ENCODE measurements at places on chromosomes 13 and 19. TPM values are rescaled to one million over a fixed set of nuclear protein-coding genes. Genes with fewer than 3 reads are reported as not detected.

The PNMA8C gene
- polyA plus RNA-seq: 1.3 TPM

DNA sequence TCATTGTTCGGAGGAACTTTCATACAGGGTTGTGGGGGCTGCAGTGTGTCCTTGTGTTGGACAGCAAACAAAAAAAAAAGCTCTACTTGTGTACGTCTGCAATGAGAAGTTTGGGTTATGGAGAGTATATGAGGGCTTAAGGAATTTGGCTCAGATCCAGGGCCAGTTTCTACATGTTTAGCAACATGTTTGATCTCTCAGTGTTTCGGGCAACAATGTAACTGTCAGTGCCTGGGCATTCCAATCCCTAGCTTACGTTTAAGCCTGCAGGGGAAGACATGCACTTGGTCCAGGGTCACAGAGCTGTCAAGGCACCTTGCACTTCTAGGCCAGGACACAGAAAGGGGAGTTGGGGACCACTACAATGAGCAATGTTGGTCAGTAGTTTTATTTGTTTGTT lies 13.9 kb downstream of the ZNF543 start:
- H3K27me3 ChIP-seq: no peaks in the 10 kb centered on the region
- no peak overlapping the region for H3K27ac ChIP-seq
- DNase-seq: no peak
- H3K36me3 ChIP-seq: peaks cover 10% of the 10 kb centered on the region

GRCh38 chr13:49774376-49775005 lies 18.0 kb downstream of the KPNA3 start:
- DNase-seq: no peak
- no peak overlapping the region for H3K27ac ChIP-seq
- no peaks in the 10 kb centered on the region for H3K36me3 ChIP-seq
- no peaks in the 10 kb centered on the region for H3K27me3 ChIP-seq
- H3K4me3 ChIP-seq: no peak overlapping the region

DNA sequence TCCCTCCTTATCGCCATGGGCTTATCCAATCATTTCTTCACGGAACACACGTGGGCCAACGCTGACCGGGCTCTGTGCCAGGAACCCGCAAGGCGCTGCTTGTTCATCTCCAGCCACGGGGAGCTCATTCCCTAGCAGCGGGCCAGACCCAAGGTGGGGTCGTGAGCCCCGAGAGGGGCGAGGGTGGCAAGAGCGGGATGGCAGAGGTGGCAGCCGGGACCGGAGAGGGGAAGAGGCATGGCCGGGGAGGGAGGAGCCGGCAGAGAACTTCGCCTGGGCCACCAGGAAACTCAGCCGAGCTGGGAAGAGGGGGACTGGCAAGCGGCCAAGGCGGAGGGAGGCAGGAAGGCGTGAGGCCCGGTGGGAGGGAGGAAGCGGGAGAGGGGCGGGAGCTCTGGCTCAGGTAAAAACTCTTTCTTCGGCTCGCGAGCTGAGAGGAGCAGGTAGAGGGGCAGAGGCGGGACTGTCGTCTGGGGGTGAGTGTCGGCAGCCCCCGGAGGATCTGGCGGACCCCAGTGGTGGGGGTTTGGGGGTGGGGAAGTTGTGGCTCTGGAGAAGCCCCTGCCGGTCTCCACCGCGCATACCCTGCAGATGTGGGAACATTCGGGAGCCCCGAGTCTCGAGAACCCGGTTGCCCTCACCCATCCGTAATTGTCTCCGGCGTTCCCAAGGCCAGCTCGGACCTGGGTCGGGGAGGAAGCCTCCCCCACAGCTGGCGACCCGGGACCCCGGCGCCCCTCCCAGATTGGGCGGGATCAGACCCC lies at the start of gene B3GNT3:
B3GNT3 (plus strand) TSS at position 408 of the 764 bp plus-strand sequence. CDS start 12,670 bp downstream, outside the sequence.
- H3K27ac ChIP-seq: no peak within 1 kb of the TSS
- peaks cover 13% of the 10 kb centered on the region for H3K27me3 ChIP-seq
- no peaks in the 10 kb centered on the region for H3K36me3 ChIP-seq
- H3K4me3 ChIP-seq: no peak within 1 kb of the TSS
- DNase-seq: no peak

GRCh38 chr13:49606747-49607648 lies 21.3 kb upstream of the ARL11 start:
- no peaks in the 10 kb centered on the region for H3K27me3 ChIP-seq
- DNase-seq: peak; percentile 75
- H3K4me3 ChIP-seq: peak overlapping the region; percentile 25
- H3K27ac ChIP-seq: 0 out of 2 replicates have a peak overlapping the region, but pooled peaks have one; percentile 6
- H3K4me1 ChIP-seq: no peaks in the 10 kb centered on the region

DNA sequence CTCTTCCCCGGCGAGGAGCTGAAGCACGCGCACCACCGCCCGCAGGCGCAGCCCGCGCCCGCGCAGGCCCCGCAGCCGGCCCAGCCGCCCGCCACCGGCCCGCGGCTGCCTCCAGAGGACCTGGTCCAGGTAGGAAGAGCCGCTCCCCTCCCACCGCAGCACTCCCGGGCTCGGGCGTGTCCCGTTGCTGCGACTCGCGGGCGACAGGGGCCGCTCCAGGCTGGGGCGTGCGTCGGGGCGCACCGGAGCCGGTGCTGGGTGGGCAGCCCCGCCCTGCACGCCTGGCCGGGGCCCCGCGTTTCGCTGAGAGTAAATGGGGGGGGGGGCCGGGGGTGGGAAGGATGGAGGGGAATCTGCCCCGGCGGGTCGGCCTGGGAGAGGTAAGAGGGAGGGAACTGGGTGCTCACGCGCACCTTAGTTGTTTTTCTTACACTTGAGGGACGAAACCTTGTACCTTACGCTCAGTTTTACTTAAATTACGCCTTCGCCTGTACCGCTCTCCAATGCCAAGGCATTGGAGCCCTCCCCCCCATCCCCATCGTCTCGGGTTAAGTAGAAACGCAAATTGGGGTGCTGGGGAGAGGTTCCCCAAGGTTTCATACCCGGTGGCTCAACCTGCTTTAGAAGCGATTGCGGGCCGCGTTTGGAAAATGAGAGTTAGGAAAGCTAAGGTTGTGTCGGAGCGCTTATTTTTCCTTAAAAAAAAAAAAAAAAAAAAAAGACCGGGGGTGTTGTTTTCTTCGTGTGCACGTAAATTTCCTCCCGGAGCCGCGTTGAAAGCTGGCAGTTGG lies 850 bp downstream of the KLF5 start:
- no peak for DNase-seq
- H3K27ac ChIP-seq: no peak overlapping the region
- peaks cover 10% of the 10 kb centered on the region for H3K4me1 ChIP-seq
- H3K4me3 ChIP-seq: peak overlapping the region; percentile 76
- no peaks in the 10 kb centered on the region for H3K36me3 ChIP-seq

The RDH8 gene
- polyA plus RNA-seq: not detected

The ZNF728 gene
- polyA plus RNA-seq: not detected

GRCh38 chr19:9673912-9674662 lies 813 bp downstream of the ZNF562 start:
- H3K27ac ChIP-seq: peak overlapping the region; percentile 72
- H3K27me3 ChIP-seq: no peaks in the 10 kb centered on the region
- H3K36me3 ChIP-seq: peaks cover 9% of the 10 kb centered on the region
- no peaks in the 10 kb centered on the region for H3K4me1 ChIP-seq
- peak overlapping the region; percentile 67 for H3K4me3 ChIP-seq

- H3K4me3 ChIP-seq: no peak overlapping the region
- no peaks in the 10 kb centered on the region for H3K27me3 ChIP-seq
- peaks cover 22% of the 10 kb centered on the region for H3K36me3 ChIP-seq
These were observed 26.7 kb downstream of the EBPL start for GRCh38 chr13:49664606-49665005.

DNA sequence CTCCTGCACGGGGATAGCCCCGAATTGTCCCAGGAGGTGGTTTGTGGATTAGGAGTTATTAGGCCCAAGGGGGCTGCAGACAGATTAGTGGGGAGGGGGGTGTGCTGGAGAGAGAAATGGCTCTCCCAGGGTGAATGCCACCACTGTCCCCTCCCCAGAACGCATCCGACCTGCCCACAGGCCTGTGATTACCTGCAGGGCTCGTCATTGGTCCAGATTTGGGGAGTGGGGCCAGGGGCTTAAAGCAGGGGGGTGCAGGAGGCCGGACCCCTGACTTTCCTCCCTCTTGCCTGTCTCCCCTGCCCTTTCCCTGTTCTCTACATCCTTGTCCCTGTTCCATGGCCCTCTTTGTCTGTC lies 1.2 kb downstream of the NRTN start:
- H3K36me3 ChIP-seq: no peaks in the 10 kb centered on the region
- no peak overlapping the region for H3K27ac ChIP-seq
- no peak overlapping the region for H3K4me3 ChIP-seq

GRCh38 chr19:4567584-4568071 lies 8.1 kb upstream of the SEMA6B start:
- H3K4me3 ChIP-seq: peak overlapping the region; percentile 27
- peak; percentile 88 for DNase-seq
- no peaks in the 10 kb centered on the region for H3K4me1 ChIP-seq
- no peaks in the 10 kb centered on the region for H3K27me3 ChIP-seq
- H3K36me3 ChIP-seq: no peaks in the 10 kb centered on the region

DNA sequence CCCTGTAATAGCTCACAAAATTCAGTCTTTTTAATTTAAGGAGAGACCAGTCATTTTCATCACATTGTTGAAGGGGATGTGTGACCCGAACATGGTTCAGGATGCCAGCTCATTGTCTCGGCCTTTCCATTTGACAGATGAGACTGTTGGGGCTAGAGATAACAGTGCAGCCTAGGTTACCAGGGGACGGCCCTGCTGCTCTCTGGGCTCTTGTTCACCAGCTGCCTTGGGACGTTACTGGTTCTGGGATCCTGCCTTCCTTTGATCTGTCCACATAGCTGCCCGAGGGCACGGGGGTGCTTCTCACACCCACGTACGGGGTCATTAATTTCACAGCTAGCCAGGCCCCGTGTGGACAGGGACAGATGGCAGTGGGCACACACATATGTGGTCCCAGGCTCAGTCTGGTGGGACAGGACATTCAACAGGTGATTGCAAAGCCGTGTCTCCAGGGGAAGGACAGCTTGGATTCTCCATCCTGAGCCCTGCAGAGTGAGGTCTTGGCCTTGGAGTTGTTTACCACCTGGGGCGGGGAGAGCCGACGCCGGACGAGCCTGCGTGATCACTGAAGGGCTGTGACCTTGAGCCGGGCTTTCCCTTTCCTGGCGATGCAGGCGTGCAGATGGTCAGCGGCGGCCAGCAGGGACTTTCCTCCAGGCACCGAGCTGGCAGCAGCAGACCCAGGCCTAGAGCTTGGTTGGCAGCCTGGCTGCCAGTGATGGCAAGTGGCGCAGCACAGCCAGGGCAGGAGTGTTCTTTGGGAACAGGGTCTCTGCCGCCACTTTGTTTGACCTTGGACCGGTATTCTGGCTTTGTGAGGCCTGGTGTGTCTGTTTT lies 26.7 kb upstream of the NPAS1 start:
- H3K27ac ChIP-seq: no peak overlapping the region
- no peak for DNase-seq
- no peak overlapping the region for H3K4me3 ChIP-seq
- H3K27me3 ChIP-seq: no peaks in the 10 kb centered on the region
- H3K4me1 ChIP-seq: peaks cover 8% of the 10 kb centered on the region
